ENCODE measurements at places on chromosomes 1 and 21. TPM values are rescaled to one million over a fixed set of nuclear protein-coding genes. Genes with fewer than 3 reads are reported as not detected.

NDUFV3 gene
- 28.9 TPM for polyA plus RNA-seq

KCNJ9 gene
- not detected for polyA plus RNA-seq

CYP4A11 gene
- 0.06 TPM for polyA plus RNA-seq

AADACL4 gene
- polyA plus RNA-seq: not detected

NHLH1 gene
- polyA plus RNA-seq: 0.12 TPM

SERTAD4 gene
- polyA plus RNA-seq: 2.0 TPM

C8B gene
- 1.5 TPM for polyA plus RNA-seq

RGS1 gene
- polyA plus RNA-seq: 8.0 TPM

GBP1 gene
- polyA plus RNA-seq: 58.6 TPM

BARHL2 gene
- polyA plus RNA-seq: not detected

BCL2L15 gene
- polyA plus RNA-seq: 7.0 TPM

CFAP74 gene
- 3.2 TPM for polyA plus RNA-seq

ELK4 gene
- 5.0 TPM for polyA plus RNA-seq

SLC39A1 gene
- polyA plus RNA-seq: 103 TPM

MYOG gene
- polyA plus RNA-seq: not detected

PACC1 gene
- polyA plus RNA-seq: 2.8 TPM

SH2D1B gene
- 1.6 TPM for polyA plus RNA-seq

SERPINC1 gene
- polyA plus RNA-seq: 0.08 TPM

PDE9A gene
- polyA plus RNA-seq: 6.6 TPM

A3GALT2 gene
- polyA plus RNA-seq: not detected

OR2AK2 gene
- not detected for polyA plus RNA-seq

SLC22A15 gene
- polyA plus RNA-seq: 8.6 TPM

ALX3 gene
- polyA plus RNA-seq: 0.13 TPM

AGO4 gene
- polyA plus RNA-seq: 19.5 TPM

UBXN10 gene
- polyA plus RNA-seq: 5.3 TPM

MTOR gene
- 15.1 TPM for polyA plus RNA-seq

HRNR gene
- polyA plus RNA-seq: 0.02 TPM

DMRTA2 gene
- polyA plus RNA-seq: 0.08 TPM

CASQ1 gene
- polyA plus RNA-seq: 0.08 TPM

BRDT gene
- polyA plus RNA-seq: not detected

CYP4Z1 gene
- polyA plus RNA-seq: 0.25 TPM

CGN gene
- polyA plus RNA-seq: 34.7 TPM

CRYAA gene
- not detected for polyA plus RNA-seq

SPRR2G gene
- not detected for polyA plus RNA-seq

GBP7 gene
- 0.01 TPM for polyA plus RNA-seq

LAMC2 gene
- 63.1 TPM for polyA plus RNA-seq

AK5 gene
- not detected for polyA plus RNA-seq

RAB25 gene
- 99.2 TPM for polyA plus RNA-seq

KCNA2 gene
- polyA plus RNA-seq: 0.02 TPM

BEND5 gene
- 9.3 TPM for polyA plus RNA-seq

MAP3K7CL gene
- 15.1 TPM for polyA plus RNA-seq
